ENCODE measurements at places on chromosomes 16 and 17. TPM values are rescaled to one million over a fixed set of nuclear protein-coding genes. Genes with fewer than 3 reads are reported as not detected.

Gene ATP1B2
- 3.4 TPM for polyA plus RNA-seq

Gene ABCA9
- 1.4 TPM for polyA plus RNA-seq

Gene GLP2R
- 0.39 TPM for polyA plus RNA-seq

Gene MAP2K6
- polyA plus RNA-seq = 0.31 TPM

Gene SLC16A11
- polyA plus RNA-seq = 3.0 TPM

Gene SHISA9
- polyA plus RNA-seq = 0.07 TPM

Gene GPT2
- 78.3 TPM for polyA plus RNA-seq

Gene FBXL16
- not detected for polyA plus RNA-seq

Gene MT3
- not detected for polyA plus RNA-seq

Gene CHD9NB
- polyA plus RNA-seq = not detected

Gene HEATR9
- polyA plus RNA-seq = not detected

Gene KIF2B
- not detected for polyA plus RNA-seq

Gene ZNF469
- 0.04 TPM for polyA plus RNA-seq

Gene CEP295NL
- not detected for polyA plus RNA-seq

Gene HAGHL
- polyA plus RNA-seq = 0.32 TPM

Gene TOX3
- 3.5 TPM for polyA plus RNA-seq

Gene POLG2
- polyA plus RNA-seq = 5.1 TPM

Gene KRTAP4-5
- not detected for polyA plus RNA-seq

Gene EPOP
- 1.9 TPM for polyA plus RNA-seq

Gene SLC5A10
- 0.05 TPM for polyA plus RNA-seq

Gene CCL11
- polyA plus RNA-seq = not detected

Gene LRRC37A2
- polyA plus RNA-seq = 5.0 TPM

Gene LRRC46
- 0.43 TPM for polyA plus RNA-seq

Gene SOST
- not detected for polyA plus RNA-seq

Gene ABCA10
- polyA plus RNA-seq = 3.7 TPM

Gene KRTAP4-6
- not detected for polyA plus RNA-seq

Gene PRAC1
- polyA plus RNA-seq = not detected

Gene OR1D2
- not detected for polyA plus RNA-seq

Gene HOXB4
- polyA plus RNA-seq = 0.35 TPM

Gene YPEL2
- polyA plus RNA-seq = 10.6 TPM
